ENCODE measurements at places on chromosomes 16 and 17. TPM values are rescaled to one million over a fixed set of nuclear protein-coding genes. Genes with fewer than 3 reads are reported as not detected.
A peak's percentile ranks its signal among the peaks of the same experiment; 100 is the strongest.

GRCh38 chr17:8210761-8211458 lies 535 bp upstream of the AURKB start:
- DNase-seq, result peak; percentile 39

Gene CSHL1
- not detected for total RNA-seq

DNA sequence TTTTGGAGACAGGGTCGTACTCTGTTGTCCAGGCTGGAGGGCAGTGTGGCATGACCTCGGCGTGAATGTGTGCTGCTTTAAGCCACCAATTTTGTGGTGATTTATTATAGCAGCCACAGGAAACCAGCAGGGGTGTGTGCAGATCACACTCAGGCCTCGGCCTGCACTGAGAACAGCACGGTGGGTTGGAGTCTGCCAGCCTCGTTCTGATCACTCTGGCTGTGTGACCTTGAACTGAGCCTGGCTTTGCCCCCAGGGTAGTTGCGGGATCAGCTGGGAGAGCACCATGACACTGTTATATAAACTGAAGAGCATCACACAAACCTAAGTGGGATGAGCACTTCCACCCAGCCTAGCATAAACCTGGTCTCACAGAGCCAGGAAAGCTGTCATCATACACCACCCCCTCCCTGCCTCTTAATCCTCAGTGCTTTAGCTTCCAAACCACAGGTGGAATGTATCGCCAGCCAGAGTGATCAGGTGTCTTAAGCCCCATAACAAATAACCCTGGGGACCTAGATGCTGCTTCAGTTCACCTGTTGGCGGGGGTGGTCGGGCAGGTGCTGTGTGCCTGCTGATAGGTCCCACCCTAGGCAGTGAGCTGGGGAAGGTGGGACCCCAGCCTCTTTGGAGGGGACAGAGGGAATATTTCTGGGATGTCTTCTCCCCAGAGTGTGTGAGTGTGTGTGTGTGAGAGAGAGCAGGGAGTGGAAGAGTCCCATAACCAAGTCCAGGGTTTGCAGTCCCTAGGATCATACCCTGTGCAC lies 28.6 kb upstream of the NDRG4 start:
- DNase-seq, result no peak

DNA sequence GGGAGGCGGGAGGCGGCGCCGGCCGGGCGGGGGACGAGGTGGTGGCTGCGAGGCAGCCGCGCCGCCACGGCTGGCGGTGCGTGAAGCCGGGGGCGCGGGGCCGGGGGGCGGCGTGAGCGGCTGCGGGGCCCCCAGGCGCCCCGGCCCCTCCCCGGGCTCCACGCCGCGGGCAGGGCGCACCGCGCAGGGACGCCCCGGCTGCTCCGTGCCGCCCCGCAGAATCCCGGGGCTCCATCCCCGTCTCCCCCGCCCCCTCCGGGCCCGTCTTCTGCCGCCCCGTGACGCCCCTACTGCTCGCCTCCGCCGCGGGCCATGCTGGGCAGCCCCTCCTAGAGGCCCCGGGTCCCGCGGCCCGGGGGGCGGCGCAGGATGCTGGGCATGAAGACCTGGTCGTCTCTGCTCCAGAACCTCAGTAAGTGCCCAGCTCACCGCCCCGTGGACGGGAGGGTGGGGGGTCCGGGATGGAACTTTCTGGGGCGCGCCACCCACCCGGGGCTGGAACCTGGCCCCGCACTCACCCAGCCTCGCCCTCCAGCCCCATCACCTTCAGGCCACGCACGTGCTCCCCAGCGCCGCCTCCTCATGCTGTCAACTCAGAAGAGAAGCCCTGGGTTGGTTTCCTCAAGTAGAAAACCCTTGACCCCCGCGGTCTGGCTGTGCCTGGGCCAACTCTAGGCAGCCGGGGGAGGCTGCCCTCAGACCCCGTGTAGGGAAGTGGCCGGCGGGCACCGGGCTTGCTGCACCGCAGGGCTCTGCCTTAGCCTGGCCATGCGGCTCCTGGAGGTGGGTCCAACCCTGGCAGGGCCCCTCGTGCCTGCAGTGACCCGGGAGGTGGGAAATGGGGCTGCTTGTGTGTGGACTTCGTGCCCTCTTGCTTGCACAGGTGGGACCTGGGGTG lies 150.2 kb upstream of the GSE1 start:
- DNase-seq, result no peak

DNA sequence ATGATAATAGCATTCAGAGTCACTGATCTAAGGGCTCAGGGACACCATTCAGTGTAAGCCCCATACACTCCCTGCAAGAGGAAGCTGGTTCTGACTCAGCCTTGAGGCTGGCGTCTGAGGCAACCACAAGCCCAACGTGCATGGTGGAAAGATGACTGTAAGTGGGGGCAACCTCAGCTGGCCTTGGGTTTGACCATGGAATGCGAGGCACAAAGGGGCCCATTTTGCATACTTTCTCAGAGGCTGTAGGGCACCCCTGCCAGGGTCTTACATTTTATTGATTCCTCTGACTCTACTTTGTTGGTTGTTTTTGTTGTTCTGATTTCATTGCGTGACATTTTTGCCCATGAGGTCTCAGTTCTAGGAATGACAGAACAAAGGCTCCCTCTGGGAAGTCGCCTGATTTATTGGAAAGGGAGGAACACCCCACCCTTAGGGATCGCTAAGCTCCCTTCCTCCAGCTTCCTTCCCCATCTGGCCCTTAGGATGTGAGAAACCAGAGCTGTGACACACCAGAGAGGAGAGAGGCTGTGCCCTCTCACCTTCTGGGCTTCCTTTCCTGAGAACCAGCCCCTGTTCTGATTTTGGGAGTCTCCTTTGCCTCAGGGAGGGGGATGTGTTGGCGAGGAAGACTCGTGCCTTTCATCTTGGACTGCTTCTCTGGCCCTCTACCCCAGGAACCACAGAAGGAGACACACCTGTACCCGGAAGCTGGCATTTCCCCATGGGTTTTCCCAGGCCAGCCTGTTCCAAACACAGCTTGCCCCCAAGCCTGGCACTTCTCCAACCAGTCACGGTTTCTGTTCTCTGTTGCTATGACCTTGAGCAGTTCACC lies 5.6 kb upstream of the CIITA start:
- DNase-seq, result peak; percentile 52

DNA sequence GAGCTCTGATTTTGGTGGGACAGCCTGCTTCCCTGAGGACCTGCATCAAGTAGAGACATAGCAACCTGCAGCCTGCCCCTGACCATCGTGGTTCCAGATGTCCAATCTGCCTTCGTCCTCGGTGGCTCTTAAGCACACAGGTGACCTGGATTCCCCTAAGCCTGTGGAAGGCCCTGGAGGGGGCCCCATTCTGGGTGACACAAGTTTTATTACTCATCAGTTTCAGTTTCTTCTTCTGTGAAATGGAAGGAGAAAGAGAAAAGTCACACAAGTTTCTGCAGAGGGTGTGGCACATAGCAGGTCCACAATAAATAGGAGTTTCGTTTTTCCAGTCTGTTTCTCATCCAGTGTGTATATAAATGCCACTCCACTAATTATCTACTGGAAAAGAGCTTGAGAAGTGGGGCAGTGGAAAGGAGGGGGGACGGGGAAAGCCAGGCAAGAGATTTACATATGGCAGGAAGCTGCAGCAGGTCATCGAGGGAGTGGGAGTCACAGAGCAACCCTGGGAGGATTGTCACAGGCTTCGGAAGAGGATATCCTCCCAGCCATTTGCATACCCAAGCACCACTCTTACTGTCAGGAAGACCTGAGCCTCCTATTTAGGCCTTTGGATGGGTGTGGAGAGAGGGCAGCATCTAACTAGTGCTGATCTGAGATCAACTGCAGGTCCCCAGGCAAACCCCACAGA lies 10.0 kb upstream of the NOS2 start:
- no peak for DNase-seq

Gene DUS2
- total RNA-seq, result 34.9 TPM

All from dermis blood vessel endothelial cell (primary cell).